ENCODE measurements at places on chromosomes 1 and 21.

GRCh38 chr21:36563341-36563926 lies 83.5 kb upstream of the CLDN14 start:
- DNase-seq: no peak

GRCh38 chr1:64396817-64397216 lies 73.1 kb upstream of the CACHD1 start:
- no peak for DNase-seq

GRCh38 chr1:246709835-246710234 lies 14.4 kb upstream of the SCCPDH start:
- DNase-seq: no peak

- no peak for DNase-seq
These were observed 299.7 kb downstream of the OLFM3 start for GRCh38 chr1:101697072-101697471.

GRCh38 chr1:247924868-247925267 lies at the start of gene OR2AJ1:
OR2AJ1 (plus strand) TSS chr1:247924889; CDS start chr1:247933769, 8,880 bp downstream.
- no peak for DNase-seq

DNA sequence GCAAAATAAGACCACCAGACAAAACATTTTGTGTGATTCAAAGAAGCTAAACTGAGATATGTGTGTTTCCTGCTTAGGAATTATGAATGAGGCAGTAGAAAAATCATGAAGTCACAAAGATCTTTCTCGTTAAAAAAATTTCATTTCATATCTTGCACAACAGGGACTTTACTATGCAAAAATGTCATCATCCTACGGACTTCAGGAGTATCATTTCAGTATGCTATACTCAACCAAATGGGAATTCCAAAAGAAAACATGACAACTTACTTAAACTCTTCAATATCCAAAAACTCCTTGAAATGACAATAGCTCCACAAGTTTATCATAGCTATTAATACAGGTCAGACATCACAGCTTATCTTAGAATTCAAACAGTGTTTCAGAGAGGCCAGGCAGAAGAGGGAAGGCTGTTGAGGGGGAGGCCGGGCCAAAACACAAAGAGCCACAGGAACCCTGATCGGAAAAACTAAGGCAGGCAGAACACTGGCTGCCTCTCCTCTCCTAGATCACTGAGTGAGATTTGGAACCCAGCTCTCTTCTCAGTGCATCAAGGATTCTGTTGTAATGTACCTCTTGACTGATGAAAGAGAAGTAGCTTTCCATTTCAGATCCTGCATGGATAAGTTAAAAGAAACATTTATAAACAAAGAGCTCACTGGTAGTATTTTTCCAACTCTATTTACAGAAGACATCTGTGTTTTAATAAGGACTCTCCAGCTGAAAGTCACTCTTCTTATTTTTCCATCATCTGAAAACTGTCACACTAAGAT lies 66.9 kb downstream of the TESK2 start:
- no peak for DNase-seq

DNA sequence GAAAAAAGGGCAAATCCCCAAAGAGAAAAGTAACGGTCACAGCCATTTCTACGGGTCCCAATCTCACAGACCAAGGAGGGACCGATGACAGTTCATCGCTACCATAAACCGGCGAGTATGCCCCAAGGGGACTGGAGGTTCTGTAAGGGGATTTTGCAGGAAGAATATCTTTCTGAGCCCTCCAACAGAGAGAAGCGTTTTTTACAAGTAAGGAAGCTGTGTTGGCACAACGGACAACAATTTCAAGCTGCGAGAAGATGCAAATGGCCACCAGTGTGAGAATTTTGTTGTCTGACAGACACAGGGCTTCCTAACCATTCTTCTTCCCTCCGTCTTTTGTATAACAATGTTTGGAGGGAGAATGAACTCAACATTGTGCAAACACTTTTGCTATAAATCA lies 1043.1 kb downstream of the ADGRL2 start:
- no peak for DNase-seq

- peak; percentile 74 for DNase-seq
These were observed 4.1 kb downstream of the KIF21B start for GRCh38 chr1:201019321-201019977.

GRCh38 chr1:151346082-151346768 lies 827 bp downstream of the RFX5 start:
- DNase-seq: no peak

GRCh38 chr1:111302374-111302773 lies 11.7 kb downstream of the CHIA start:
- no peak for DNase-seq

DNA sequence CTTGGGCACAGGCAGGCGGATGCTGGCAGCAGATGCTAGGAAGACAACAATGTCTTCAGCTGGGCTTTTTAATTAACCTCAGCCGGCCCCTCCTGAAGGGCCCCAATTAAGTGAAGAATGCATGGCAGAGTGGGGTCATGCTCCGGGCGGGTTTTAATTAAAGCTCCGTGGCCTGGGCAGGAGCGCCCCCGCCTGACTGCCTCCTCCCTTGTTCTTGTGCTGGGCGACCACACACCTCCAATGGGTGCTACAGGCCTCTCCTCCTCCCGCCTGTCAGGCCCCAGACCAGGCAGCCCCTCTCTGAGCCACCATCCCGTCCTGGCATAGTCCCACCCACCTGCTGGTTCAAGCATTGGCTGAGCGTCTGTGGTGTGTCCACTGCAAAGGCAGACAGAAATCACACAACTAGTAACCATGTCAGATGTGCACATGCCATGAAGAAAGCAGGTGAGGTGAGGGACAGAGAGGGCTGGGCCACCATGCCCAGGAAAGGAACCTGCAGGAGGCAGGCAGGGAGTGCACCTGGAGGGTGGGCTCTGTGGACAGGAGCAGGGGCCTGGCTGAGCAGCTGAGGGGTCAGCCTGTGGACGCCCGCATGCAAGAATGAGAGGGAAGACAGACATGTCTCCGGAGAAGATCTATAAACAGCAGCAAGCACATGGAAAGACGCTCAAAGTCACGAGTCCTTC lies 8.5 kb upstream of the ARF1 start:
- no peak for DNase-seq

DNA sequence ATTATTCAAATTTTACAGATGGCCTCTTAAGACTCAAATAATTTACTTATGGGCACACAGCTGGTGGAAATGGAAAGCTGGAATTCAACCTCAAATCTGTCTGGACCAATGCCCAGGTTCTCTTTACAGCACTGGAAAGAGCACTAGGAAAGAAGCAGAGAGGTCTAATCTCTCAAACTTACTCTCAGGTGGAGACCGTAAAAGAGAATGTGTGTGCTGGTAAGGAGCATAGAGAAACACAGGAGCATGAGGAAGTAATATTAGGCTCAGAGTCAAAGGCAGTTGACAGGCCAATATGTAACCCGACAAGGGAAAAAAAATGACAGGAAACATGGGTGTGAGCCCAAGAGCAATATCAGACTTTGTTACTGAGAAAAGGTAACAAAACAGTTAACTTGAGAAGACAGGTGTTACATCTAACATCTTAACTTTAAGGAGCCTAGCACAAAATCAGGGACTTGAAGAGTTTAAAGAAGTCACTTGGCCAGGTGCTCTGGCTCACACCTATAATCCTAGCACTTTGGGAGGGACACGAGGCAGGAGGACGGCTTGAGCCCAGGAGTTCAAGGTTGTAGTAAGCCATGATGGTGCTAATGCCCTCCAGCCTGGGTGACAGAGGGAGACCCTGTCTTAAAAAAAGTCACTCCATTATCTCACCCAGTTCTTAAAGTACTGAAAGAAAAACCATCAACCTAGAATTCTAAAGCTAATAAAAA lies 20.7 kb downstream of the PPP1R15B start:
- no peak for DNase-seq
